Glutamatergic neuron (in vitro differentiated cells): ENCODE measurements at places on chromosomes 1 and 21. TPM values are rescaled to one million over a fixed set of nuclear protein-coding genes. Genes with fewer than 3 reads are reported as not detected.

ZMYND12 gene
- total RNA-seq, result 0.49 TPM

DNA sequence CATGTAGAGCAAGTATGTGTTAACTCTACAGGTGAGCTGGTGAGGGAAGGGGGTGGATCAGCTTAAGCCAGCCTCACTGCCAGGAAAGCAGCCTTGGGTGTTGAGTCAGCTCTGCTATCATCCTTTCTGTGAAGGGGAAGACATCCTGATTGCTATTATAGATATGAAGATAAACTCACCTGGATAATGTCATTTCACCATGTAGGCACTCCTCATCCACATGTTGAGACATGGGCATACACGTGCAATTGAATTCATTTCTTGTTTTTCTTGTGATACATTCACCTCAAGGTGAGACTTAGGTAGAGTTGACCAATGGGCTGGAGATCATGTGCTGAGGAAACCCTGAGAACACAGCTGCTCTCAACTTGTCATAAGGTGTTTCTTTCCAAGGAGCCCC, 136.9 kb downstream of the CACNA1E start:
- no peak for DNase-seq

KRTAP19-1 gene
- not detected for total RNA-seq

DNA sequence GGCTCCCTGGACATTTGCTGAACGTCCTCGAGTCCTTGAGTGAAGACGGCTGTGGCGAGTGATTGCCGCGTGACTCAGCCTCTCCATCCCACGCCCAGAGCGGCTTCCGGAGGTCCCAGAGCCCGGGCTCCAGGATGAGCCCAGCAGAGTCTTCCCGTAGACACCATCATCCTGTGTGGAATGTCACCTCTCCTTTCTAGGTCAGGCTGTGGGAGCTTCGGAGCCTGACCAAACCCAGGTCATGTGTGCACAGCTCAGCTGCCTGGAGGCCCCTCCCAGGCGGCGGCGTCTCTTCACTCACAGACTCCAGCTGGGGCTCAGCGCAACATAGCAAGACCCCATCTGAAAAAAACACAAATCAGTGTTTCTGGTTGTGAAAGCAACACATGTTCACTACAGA, 38.2 kb downstream of the PRKCZ start:
- no peak for DNase-seq

DNA sequence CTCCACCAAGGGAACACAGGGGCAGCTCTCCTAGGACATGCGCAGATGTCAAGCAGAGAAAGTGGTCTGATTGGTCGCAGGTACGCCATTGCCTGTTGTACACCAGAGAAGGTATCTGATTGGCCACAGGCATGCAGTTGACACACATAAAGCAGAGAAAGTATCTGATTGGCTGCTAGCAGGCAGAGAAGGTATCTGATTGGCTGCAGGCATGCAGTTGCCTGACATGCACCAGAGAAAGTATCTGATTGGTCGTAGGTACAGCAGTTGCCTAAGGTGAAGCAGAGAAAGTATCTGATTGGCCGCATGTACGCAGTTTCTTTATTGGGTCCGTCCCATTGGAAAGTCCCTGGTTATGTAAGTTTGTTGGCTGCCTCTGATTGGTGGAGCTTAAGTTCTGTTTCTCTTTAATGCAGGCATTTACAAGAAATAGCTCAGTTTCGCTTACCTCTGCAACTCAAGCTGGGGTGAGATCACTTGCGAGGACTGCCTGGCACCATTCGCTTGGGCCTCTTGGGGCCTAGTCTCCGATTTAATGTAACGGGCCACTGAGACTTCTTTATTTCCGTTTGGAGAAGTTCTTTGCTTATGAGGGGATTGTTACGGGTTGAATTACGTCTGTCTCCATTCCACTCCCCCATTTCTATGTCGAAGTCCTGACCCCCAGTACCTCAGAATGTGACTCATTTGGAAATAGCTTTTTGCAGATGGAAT, 74.2 kb downstream of the SIK1 start:
- no peak for DNase-seq

- no peak for DNase-seq
These were observed 1.6 kb downstream of the SRARP start for GRCh38 chr1:16005597-16005996.

ETV3L gene
- not detected for total RNA-seq
